ENCODE measurements at places on chromosomes 3 and 15. TPM values are rescaled to one million over a fixed set of nuclear protein-coding genes. Genes with fewer than 3 reads are reported as not detected.

DNA sequence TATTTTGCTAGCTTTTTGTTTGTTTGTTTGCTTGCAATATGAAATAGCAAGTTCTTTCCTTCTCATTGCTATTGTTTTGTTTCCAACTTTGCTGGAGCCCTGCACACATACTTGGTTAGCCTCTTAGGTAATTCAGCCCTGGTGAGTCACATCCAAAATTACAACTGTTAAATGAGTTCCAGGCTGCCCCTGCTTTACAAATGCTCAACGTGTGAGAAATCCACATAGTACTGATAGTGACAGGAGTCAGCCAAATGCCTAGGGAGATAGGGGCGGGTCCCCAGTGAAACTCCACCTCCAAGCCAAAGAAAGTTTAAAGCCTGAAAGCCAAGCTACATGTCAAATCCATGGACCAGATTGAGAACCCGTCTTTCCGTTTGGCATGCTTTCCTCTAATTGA is 81.3 kb upstream of the RNF7 start:
- no peak for DNase-seq

- no peak for DNase-seq
Measured at GRCh38 chr15:30962079-30962478, 29.3 kb downstream of the MTMR10 start.

GRCh38 chr3:72036899-72037298 is 252.0 kb upstream of the PROK2 start:
- DNase-seq = no peak

- no peak for DNase-seq
Measured at GRCh38 chr3:161139686-161140085, 34.5 kb upstream of the B3GALNT1 start.

GRCh38 chr15:81023483-81024264 is 23.0 kb downstream of the TLNRD1 start:
- DNase-seq = no peak

DNA sequence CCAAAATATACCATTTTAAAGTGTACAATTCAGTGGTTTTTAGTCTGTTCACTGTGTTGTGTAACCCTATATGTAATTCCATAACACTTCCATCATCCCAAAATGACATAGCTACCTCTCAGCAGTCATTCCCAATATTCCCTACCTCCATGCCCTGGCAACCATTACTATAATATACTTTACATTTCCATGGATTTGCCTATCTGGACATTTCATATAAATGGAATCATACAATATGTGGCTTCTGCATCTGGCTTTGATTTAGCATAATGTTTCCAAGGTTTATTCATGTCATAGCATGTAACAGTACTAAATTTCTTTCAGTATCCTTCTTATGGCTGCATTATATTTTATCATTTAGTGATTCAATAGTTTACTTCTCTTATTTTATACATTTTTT is 25.3 kb downstream of the FAM98B start:
- no peak for DNase-seq

GRCh38 chr3:167559924-167560323 is 86.1 kb upstream of the SERPINI2 start:
- DNase-seq = no peak

- DNase-seq = no peak
Measured at GRCh38 chr3:112395181-112395895, 62.4 kb downstream of the CD200 start.

- DNase-seq = no peak
Measured at GRCh38 chr15:67030036-67030762, 35.2 kb upstream of the SMAD3 start.

GRCh38 chr15:61227269-61227949 is 1.7 kb downstream of the RORA start:
- no peak for DNase-seq

GRCh38 chr3:26625187-26625586 is 2.6 kb downstream of the LRRC3B start:
- DNase-seq = no peak

Gene POPDC2
- polyA plus RNA-seq = 38.2 TPM

Gene LMOD3
- polyA plus RNA-seq = 182 TPM

Gene GOLGA6D
- 0.30 TPM for polyA plus RNA-seq
